GM13977 (cell line): ENCODE measurements at places on chromosomes 12 and 14.

DNA sequence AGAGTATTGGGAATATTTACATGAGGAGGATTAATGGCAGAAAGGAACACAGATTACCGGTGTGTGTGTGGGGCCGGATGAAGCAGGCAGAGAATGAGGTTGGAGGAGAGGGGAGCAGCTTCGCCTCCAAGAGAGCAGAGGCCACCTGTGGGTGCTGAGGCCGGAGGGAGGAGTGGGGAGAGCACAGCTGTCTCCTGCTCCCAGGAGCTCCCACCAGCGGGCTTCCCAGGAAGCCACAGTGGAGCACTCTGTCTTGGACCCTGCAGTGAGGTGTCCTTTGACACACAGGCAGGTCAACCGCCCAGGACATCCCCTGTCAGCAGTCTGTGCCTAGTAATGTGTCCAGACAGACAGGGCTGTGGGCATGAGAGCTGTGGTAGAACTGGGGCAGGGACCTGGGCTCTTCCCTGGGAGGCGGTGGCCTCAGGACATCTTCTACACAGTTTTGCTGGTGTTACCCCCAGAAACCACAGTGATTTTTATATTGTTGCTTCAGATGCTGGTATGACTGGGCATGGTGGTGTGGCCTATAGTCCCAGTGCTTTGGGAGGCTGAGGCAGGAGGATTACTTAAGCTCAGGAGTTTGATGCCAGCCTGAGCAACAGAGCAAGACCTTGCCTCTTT, 18.5 kb upstream of the AMN start:
- DNase-seq: no peak

DNA sequence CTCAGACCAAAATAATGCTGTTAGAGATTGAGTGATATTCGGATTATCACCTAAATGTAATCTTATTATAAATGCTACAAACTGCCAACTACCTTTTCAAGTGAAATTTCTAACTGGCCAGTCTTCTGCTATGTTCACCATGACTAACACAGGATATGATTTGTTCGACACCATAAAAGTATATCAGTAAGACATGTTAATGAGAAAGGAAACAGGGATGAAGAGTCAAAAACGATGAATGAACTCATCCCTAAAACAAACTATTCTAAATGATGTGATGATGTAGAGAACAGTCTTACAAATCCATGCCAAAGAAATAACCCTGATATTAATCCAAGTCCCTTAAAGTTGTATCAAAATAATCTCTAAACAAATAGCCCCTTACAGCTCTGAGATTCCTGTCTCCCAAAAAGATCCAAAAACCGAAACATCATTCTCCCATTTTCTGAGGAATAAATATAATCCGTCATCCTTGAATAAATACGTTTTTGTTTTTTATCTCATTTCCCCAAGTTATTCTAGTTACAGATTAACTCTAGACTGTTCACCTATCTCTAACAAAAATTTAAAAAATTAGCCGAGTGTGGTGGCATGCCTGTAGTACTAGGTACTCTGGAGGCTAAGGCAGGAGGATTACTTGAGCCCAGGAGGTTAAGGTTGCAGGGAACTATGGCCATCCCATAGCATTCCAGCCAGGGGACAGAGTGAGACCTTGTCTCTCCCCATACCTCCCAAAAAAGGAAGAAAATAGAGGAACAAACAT, 9.1 kb downstream of the SCAF11 start:
- no peak for DNase-seq

- no peak for DNase-seq
Observed at GRCh38 chr14:28407031-28407825, 359.4 kb upstream of the FOXG1 start.

DNA sequence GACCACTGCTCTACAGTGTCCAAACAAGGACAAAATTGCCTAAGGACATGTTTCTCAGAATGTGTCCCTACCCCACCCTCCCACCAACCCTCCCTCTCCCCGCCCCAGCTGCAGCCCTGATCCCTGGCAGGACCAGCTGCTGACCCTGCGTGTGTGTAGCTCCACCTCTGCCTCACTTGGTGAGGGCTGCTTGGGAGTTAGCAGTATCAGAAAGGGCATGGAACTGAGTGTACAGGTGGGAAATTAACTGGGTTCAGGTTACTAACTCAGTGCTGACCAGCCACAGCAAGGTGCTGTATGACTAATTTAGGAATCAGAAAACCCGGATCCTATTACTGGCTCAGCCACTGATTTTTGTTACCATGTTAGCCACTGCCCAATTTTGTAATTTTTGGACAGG, 11.3 kb upstream of the PLEKHD1 start:
- DNase-seq: no peak

DNA sequence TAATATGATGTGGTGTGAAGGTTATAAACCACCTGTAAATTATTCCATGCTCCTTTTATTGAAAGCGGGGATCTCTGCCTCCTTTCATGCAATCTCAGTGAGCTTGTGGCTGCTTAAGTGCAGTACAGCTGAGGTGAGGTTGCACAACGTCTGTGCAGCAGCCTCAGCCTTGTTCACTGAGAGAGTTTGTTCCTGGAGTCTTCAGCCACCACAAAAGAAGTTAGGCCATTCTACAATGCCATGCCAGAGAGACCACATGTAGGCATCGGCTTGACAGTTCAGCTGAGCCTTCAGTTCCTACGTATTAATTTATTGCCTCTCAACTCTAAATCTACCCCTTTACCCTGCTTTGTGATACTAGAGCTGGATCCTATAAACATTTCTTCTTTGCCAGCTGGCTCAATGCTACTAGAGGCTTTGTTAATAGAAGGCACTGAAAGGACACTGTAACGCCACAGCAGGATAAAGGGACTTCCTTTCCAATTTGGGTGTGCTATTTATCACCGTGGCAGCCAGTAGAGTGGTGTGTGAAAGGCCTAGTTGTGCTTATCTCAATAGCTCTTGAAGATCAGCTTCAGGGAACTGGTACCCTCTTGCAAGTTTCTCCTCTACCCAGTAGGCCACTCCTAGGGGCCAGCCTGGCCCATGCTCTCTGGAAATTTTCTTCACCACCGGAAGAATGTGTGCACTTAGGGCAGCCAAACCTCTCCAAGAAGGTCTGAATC, 337.7 kb downstream of the IPO8 start:
- no peak for DNase-seq

- no peak for DNase-seq
Observed at GRCh38 chr12:119780786-119781434, 96.2 kb downstream of the CIT start.

DNA sequence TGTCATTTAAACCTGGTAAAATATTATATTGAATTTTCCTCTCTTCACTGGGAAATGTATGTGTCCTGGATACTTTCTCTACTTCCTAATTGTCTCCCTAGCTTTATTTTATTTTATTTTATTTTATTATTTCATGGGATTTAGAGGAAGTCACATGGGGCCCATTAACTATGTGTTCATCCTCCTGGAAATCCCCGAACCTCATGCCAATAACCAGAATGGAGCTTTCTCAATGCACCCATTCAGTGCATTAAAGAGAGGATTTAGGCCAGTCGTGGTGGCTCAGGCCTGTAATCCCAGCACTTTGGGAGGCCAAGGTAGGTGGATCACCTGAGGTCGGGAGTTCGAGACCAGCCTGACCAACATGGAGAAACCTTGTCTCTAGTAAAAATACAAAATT, 1.3 kb upstream of the RPGRIP1 start:
- DNase-seq: no peak

GRCh38 chr12:94706250-94706661, 55.9 kb upstream of the TMCC3 start:
- no peak for DNase-seq

DNA sequence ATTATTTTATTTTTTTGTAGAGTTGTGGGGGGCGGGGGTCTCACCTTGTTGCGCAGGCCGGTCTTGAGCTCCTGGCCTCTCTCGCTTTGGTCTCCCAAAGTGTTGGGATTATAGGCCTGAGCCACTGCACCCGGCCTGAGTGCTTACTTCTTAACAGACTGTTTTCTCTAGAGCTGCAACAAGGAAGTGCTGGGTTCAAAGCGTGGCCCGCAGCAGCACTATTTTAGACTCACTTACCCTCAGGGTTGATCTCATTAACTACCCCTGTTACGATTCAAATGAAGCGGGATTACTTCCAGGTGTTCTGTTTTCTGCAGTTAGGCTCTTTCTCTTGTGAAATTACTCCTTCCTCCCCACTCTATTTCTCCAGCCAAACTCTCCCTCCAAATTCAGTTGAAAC, 8.7 kb downstream of the A2ML1 start:
- no peak for DNase-seq

- DNase-seq: no peak
Observed at GRCh38 chr12:56469007-56469930, 891 bp downstream of the SPRYD4 start.

GRCh38 chr12:42396473-42397259, 70.7 kb downstream of the PPHLN1 start:
- no peak for DNase-seq

DNA sequence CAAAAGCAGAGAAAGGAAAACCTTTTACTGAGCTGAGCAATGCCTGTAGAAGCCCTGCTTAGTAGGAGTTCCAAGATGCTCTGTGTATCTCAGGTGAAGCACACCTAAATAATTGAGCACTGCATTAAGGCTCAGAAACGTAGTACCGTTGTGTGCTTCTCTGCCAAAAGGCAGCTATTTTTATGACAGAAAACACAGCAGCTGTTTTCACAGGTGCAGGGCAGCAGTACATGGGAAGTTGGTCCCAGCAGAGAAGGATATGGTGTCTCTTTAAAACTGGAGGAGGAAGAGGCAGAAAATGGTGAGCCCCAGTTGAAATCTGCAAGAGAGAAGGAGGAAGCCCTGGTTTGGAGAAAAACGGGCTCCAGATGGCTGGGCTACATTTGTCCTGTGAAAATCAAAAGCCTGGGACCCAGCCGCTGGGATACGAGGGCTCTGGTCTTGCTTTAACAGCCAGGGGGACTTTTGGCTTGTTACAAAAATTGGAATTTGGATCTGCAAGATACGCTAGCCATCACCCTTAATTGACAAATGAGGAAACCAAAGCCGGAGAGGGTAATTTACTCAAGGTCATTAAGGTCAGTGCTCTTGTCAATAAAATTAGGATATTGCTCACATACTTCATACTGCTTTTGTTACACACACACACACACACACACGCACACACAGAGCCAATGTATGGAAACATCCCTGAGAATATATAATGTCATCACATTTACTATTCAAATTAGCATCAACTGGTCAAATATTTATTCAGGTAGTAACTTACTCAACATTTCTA, 27.3 kb downstream of the SPRING1 start:
- DNase-seq: no peak

GRCh38 chr12:131950182-131950913, 606 bp downstream of the EP400 start:
- peak; percentile 58 for DNase-seq

- DNase-seq: peak; percentile 31
Observed at GRCh38 chr14:78292003-78292402, 121.8 kb downstream of the NRXN3 start.

- no peak for DNase-seq
Observed at GRCh38 chr12:124940143-124940392, 25.6 kb upstream of the UBC start.

- no peak for DNase-seq
Observed at GRCh38 chr12:10720974-10721650, 2.0 kb downstream of the YBX3 start.

DNA sequence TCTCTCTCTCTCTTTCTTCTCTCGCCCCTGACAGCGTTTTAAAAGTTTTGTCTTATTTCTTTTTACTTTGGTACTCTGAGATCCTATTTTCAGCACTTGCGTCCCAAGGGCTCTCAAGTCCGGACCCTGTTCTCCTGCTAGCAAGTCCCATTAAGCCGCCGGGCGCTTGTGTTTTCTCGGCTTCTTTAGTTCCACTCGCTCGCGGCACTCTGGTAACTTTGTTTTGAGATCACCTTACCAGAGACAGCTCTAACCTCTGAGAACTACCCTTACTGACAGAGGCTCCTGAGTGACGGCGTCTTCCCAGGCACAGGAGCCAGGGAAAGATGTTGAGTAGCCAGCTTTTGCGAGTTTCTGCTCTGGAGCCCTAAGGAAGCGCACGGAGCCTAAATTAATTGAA, 2.7 kb upstream of the MYF5 start:
- DNase-seq: no peak

DNA sequence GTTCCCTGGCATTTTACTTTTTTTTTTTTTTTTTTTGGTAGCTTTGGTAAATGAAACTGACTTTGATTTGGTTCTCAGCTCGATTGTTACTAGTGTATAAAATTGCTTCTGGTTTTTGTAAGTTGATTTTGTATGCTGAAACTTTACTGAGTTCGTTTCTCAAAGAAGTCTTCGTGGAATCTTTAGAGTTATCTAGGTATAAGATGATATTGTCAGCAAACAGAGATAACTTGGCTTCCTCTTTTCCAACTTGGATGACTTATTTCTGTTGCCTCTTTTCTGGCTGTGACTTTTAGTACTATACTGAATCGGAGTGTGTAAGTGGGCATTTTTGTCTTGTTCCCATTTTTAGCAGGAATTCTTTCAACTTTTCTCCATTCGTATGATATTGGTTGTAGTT, 28.1 kb downstream of the USP15 start:
- no peak for DNase-seq

- peak; percentile 12 for DNase-seq
Observed at GRCh38 chr14:99318959-99319295, 46.9 kb upstream of the BCL11B start.

DNA sequence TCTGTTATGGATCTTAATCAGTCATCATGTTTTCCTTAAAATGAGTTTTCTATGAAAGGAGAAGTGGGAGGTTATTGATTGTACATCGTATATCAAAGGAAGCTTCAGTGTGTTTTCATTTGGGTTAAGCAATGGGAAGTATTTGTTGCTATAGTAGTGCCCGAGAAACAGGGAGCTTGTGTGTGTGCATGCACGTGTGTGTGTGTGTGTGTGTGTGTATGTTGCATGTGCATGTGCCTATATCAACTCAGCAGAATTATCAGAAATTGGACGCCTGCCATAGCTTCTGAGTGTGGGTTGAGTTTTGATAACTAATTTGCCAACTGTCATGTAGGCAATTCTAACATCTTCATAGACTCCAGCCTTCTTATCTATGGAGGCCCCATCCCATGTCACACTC, 246.1 kb upstream of the CRY1 start:
- no peak for DNase-seq

GRCh38 chr12:53670308-53670707, 5.6 kb downstream of the ATP5MC2 start:
- DNase-seq: no peak

DNA sequence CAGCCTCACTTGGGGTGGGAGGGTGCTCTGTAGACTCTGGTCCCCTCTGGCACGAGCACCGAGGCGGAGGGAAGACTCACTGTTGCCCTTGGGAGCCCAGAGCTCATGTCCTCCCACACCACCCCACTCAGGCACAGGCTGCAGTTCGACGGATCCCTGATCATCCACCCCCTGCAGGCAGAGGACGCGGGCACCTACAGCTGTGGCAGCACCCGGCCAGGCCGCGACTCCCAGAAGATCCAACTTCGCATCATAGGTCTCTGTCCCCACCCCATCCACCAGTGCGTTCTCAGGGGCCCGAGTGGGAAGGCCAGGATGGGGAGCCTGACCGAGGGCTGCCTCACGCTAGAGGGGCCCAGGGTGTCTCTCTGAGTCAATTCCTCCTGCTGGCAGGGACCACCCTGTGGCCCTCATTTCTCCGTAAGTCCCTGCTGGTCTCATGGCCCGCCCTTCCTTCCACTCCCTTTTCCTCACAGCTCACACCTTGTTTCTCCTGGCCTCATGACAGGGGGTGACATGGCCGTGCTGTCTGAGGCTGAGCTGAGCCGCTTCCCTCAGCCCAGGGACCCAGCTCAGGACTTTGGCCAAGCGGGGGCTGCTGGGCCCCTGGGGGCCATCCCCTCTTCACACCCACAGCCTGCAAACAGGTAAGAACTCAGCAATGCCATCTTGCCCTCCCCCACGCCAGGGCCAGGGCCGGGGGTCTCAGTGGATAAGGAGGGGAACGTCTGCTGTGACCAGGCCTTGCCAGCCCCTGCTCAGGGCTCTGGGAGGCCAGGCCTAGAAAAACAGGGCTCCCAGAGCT, 27.0 kb downstream of the PAPLN start:
- DNase-seq: no peak
